ENCODE measurements at places on chromosomes 11 and 22.

- no peaks in the 10 kb centered on the region for H3K4me1 ChIP-seq
- H3K36me3 ChIP-seq, result no peaks in the 10 kb centered on the region
- no peak overlapping the region for H3K4me3 ChIP-seq
- no peak for DNase-seq
- no peak overlapping the region for H3K27ac ChIP-seq
Observed at GRCh38 chr22:33036881-33037280, 21.3 kb downstream of the SYN3 start.

- no peak for DNase-seq
- H3K4me3 ChIP-seq, result no peak overlapping the region
- H3K27ac ChIP-seq, result no peak overlapping the region
- H3K4me1 ChIP-seq, result no peaks in the 10 kb centered on the region
- H3K36me3 ChIP-seq, result no peaks in the 10 kb centered on the region
Observed at GRCh38 chr11:106520920-106521319, 443.5 kb downstream of the AASDHPPT start.

DNA sequence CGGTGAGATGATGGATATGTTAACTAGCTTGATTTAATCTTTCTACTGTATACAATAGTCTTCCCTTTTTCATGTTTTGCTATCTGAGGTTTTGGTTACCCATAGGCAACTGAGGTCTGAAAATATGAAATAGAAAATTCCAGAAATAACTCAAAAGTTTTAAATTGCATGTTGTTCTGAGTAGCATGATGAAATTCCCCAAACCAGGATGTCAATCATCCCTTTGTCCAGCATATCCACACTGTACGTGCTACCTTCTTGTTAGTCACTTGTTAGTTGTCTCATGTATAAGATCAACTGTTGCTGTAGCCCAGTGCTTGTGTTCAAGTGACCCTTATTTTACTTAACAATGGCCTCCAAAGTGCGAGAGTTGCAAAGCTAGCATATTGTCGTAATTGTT is 21.2 kb upstream of the OR10W1 start:
- no peak overlapping the region for H3K4me3 ChIP-seq
- no peak for DNase-seq
- peaks cover 6% of the 10 kb centered on the region for H3K27me3 ChIP-seq
- H3K36me3 ChIP-seq, result no peaks in the 10 kb centered on the region
- H3K27ac ChIP-seq, result no peak overlapping the region

DNA sequence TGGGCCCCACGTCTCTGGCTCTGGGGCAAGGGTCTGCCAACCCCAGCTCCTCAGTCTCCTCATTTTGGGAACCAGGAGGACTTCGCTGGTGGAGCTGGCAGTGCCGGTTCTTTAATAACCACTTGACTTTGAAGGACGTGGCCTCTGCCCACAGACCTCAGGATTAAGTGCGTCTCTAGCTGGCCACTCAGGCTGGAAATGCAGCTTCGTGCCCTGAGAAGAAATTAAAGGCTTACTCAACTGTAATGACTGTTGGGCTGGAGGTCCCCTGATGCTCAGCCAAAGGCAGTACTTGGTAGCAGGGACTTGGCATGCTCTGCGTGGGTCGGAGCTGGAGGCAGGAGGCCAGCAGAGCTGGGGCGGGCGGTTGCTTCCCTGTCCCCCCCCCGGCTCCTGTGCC is 16.7 kb upstream of the PARVG start:
- no peaks in the 10 kb centered on the region for H3K27me3 ChIP-seq
- peaks cover 27% of the 10 kb centered on the region for H3K36me3 ChIP-seq
- DNase-seq, result no peak
- peaks cover 21% of the 10 kb centered on the region for H3K4me1 ChIP-seq

DNA sequence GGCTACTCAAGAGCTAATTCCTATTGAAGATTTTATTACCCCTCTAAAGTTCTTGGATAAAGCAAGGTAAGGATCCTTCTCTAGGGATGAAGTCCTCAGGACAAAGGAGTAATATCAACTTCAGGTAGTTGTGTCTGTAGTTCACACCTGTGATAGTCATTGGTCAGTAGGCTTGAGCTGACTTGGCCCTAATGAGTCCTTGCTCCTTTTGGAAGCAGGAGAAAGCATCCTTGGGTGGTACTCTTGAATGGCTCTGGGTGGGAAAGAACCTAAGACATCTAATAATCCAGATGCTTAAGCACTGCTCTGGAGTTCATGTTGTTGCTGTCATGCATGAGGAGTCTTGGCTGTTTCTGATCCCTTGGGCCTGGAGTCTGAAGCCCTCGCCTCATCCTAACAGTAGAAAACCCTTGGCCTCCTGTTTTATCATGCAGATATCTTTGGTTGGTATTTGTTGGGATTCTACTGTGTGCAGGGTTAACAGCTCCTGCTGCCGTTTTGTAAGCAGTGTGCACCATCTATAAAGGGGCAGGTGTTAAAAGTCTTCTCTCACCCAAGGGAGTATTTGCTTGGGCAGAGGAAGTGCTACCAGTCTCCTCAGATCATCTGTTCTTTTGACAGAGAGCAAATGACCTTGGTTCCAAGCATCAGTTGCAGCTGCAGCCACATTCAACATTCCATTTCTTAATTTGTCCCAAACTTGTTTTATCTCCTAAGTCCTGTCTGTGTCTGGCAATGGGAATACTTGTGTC is 2.7 kb downstream of the MRPL40 start:
- no peak for DNase-seq
- no peak overlapping the region for H3K4me3 ChIP-seq
- H3K27me3 ChIP-seq, result no peaks in the 10 kb centered on the region

DNA sequence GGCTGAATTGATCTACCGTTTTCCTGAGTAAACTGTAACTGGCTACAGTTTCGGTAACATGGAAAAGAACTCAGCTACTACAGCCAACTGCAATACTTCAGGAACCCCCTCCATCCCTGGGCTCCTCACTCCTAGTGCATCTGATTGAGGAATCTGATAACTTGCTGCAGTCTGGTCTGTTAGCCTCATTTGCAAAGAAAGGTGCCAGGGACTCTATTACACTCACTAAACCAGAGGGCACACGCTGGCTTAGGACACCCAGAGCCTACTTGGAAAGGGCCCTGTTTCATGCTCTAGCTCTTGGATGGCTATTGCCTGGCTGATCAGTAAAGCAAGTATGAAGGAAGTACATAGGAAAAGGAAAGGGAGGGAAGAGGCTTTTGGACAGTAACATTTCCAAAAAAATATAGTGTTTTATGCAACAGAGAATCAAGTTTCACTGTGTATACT is 22.3 kb downstream of the APOL5 start:
- H3K4me3 ChIP-seq, result no peak overlapping the region
- no peak for DNase-seq
- H3K27me3 ChIP-seq, result no peaks in the 10 kb centered on the region
- peaks cover 4% of the 10 kb centered on the region for H3K4me1 ChIP-seq
- no peaks in the 10 kb centered on the region for H3K36me3 ChIP-seq

- no peaks in the 10 kb centered on the region for H3K36me3 ChIP-seq
- H3K4me1 ChIP-seq, result no peaks in the 10 kb centered on the region
- H3K27me3 ChIP-seq, result no peaks in the 10 kb centered on the region
- DNase-seq, result no peak
Observed at GRCh38 chr11:86449993-86450629, 75.4 kb downstream of the CCDC81 start.

DNA sequence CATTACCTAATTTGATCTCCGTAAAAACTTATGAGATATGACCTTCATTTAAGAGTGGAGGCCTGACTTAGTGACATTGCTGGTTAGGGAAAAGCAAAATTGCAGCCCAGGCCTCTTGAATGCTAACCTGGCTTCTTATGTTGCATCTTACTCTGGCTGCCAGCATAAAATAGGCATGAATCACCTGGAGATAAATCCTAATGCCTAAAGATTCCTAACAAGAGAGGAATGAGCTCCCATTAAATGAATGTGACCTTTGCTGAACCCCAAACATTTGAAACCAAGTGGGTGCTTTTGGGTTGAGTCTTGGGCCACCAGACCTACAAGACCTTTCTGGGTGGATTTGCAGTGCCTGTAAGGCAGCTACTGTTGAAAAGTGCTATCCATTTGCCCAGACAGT is 1145.6 kb upstream of the TENM4 start:
- H3K27me3 ChIP-seq, result no peaks in the 10 kb centered on the region
- DNase-seq, result no peak
- H3K4me1 ChIP-seq, result no peaks in the 10 kb centered on the region
- no peak overlapping the region for H3K27ac ChIP-seq
- no peaks in the 10 kb centered on the region for H3K36me3 ChIP-seq
- H3K4me3 ChIP-seq, result no peak overlapping the region

GRCh38 chr11:10355257-10355661 is 50.4 kb downstream of the ADM start:
- no peak overlapping the region for H3K4me3 ChIP-seq
- no peaks in the 10 kb centered on the region for H3K4me1 ChIP-seq
- H3K27ac ChIP-seq, result no peak overlapping the region
- no peak for DNase-seq
- H3K27me3 ChIP-seq, result no peaks in the 10 kb centered on the region

DNA sequence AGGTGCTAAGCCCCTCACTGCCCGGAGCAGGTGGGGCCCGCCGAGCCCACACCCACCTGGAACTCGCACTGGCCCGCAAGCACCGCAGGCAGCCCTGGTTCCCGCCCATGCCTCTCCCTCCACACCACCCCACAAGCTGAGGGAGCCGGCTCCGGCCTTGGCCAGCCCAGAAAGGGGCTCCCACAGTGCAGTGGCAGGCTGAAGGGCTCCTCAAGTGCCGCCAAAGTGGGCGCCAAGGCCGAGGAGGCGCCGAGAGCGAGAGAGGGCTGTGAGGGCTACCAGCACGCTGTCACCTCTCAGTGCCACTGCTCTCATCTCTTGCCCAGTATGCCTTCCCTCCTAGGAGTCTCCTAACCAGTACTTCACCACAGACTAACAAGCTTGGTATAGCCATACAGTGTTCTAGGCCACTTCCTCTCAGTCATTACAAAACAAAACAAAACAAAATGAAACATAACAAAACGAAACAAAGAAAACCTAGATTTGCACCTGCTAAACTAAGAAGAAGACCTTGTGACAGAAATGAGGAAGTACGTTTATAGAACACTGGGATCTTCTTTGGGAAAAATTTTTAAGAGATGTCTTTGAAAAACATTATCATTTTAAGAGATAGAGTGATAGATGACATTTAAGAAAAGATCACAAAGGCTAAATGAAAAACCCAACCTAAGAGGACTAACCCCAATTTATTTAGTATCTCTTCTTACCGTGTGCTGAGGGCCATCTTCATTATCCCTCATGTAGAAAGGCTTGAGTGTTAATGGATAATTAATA is 47.7 kb upstream of the GAB2 start:
- H3K27ac ChIP-seq, result peak overlapping the region; percentile 79
- H3K4me1 ChIP-seq, result no peaks in the 10 kb centered on the region
- H3K36me3 ChIP-seq, result peaks cover 6% of the 10 kb centered on the region
- peak; percentile 86 for DNase-seq
- no peaks in the 10 kb centered on the region for H3K27me3 ChIP-seq

GRCh38 chr22:21972293-21972779 is 10.3 kb downstream of the TOP3B start:
- no peak for DNase-seq
- H3K27ac ChIP-seq, result no peak overlapping the region
- no peak overlapping the region for H3K4me3 ChIP-seq
- no peaks in the 10 kb centered on the region for H3K27me3 ChIP-seq

DNA sequence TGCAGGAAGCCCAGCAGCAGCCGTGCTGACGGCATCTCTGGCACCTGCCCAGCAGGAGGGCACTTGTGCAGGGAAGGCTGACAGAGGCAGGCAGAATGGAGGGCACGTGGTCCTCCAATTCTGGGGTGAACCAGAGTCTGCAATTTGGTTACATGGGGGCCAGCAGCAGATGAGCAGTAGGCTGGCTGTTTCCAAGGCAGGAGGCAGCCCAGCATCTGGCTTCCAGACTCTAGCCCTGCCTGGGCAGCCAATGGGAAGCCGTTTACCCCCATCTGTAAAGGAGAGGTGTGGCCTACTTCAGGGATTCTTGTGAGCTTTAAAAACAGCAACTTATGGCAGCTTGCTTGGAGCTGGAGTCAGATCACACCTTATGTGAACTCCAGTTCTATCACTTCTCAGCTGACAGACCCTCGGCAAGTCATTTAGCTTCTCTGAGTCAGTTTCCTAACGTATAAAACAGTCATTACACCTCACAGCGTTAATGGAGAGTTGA is 27.9 kb upstream of the RASL10A start:
- H3K4me1 ChIP-seq, result no peaks in the 10 kb centered on the region
- no peak overlapping the region for H3K27ac ChIP-seq
- DNase-seq, result no peak
- H3K36me3 ChIP-seq, result peaks cover 93% of the 10 kb centered on the region
- no peak overlapping the region for H3K4me3 ChIP-seq
- no peaks in the 10 kb centered on the region for H3K27me3 ChIP-seq

- H3K27me3 ChIP-seq, result peaks cover 25% of the 10 kb centered on the region
- DNase-seq, result peak; percentile 86
- H3K27ac ChIP-seq, result peak overlapping the region; percentile 77
- H3K36me3 ChIP-seq, result no peaks in the 10 kb centered on the region
- peaks cover 35% of the 10 kb centered on the region for H3K4me1 ChIP-seq
Observed at GRCh38 chr22:49847751-49848689, 5.6 kb upstream of the ZBED4 start.

GRCh38 chr11:69174841-69175240 is 19.1 kb downstream of the SMIM38 start:
- no peak overlapping the region for H3K27ac ChIP-seq
- H3K36me3 ChIP-seq, result no peaks in the 10 kb centered on the region
- no peak overlapping the region for H3K4me3 ChIP-seq

GRCh38 chr22:39490135-39490798 is 11.8 kb upstream of the MIEF1 start:
- H3K27ac ChIP-seq, result no peak overlapping the region
- no peaks in the 10 kb centered on the region for H3K27me3 ChIP-seq
- H3K4me1 ChIP-seq, result peaks cover 7% of the 10 kb centered on the region

GRCh38 chr22:36951746-36952145 is 38.3 kb downstream of the CSF2RB start:
- H3K4me1 ChIP-seq, result peaks cover 14% of the 10 kb centered on the region
- no peak for DNase-seq
- no peaks in the 10 kb centered on the region for H3K36me3 ChIP-seq
- no peak overlapping the region for H3K27ac ChIP-seq
- H3K27me3 ChIP-seq, result no peaks in the 10 kb centered on the region
- H3K4me3 ChIP-seq, result no peak overlapping the region

DNA sequence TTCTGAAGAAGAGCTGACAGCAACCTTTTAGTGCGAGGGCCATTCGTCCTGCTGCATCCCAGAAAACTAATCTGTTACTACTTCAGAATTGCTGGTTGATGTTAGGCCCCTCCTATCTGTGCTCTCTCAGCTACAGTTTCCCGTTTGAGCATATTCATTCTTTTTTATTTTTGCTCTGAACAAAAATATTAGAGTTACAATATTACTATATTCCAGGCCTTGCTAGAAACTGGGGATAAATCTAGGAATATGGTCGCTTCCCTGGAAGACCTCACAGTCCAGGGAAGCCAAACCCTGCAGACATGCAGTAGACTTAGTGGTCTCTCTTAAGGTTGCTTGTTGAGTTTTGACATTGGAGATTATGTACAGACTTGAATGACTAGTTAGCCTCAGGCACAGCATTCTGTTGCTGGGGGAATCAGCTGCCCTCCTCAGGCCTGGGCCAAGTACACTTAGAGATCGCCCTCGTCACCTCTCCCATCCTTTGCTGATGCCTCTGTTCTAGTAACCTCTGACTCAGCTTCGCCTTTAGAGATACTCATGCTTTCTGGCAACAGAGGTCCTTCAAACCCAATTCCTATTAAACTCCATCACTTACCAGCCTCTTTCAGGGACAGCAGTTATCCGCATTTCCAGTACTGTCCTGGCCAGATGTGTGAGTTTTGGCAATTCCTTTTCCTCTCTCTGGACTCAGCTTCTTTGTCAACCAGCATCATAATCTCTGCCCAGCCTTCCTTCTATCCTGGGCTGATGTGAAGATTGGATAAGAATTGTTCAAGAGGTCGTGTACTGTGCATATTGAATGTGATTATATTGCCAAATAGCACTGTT is 698 bp upstream of the ANAPC15 start:
- peak overlapping the region; percentile 77 for H3K4me3 ChIP-seq
- H3K4me1 ChIP-seq, result peaks cover 36% of the 10 kb centered on the region
- no peaks in the 10 kb centered on the region for H3K36me3 ChIP-seq
- H3K27me3 ChIP-seq, result no peaks in the 10 kb centered on the region
